ENCODE measurements at places on chromosomes 13 and 19. TPM values are rescaled to one million over a fixed set of nuclear protein-coding genes. Genes with fewer than 3 reads are reported as not detected.

OPA3 gene
- 4.8 TPM for total RNA-seq

EMC10 gene
- total RNA-seq: 93.4 TPM

ZNF708 gene
- total RNA-seq: 60.8 TPM

KDM4B gene
- 50.8 TPM for total RNA-seq

SRRM5 gene
- not detected for total RNA-seq

PCP2 gene
- total RNA-seq: not detected

PRSS57 gene
- not detected for total RNA-seq

YJEFN3 gene
- total RNA-seq: 11.4 TPM

CDX2 gene
- total RNA-seq: not detected

C1QTNF9 gene
- total RNA-seq: not detected

CCDC159 gene
- total RNA-seq: 14.8 TPM

MYO1F gene
- total RNA-seq: not detected

PLVAP gene
- 0.41 TPM for total RNA-seq

ZNF730 gene
- 5.8 TPM for total RNA-seq

DIAPH3 gene
- total RNA-seq: 10.0 TPM

PTPRS gene
- total RNA-seq: 36.6 TPM

VSTM2B gene
- not detected for total RNA-seq
